Breast epithelium (tissue), 4 donors: ENCODE measurements at places on chromosomes 4 and X. TPM values are rescaled to one million over a fixed set of nuclear protein-coding genes. Genes with fewer than 3 reads are reported as not detected.

DNA sequence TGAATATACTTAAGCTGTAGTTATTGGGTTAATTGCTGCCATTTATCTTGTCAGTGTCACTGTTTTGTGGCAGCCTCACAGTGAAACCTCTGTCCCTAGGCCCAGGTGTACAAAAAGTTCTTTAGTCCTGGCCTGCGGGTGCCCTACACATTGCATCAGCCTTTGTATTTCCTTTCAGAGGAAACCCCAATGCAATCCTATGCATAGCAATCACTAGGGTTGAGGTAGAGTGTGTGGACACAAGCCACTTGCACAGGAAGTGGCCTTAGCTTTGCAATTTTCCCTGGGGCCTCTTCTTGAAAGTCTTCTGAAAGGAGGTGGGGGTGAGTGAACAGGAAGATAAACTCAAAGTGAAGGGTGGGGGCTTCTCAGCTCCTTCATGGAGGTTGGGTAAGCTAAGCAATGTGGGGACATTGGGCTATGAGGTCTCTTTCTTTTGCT is 27.8 kb downstream of the VSIG4 start:
- peaks cover 37% of the 10 kb centered on the region for H3K27me3 ChIP-seq
- H3K4me1 ChIP-seq, result no peaks in the 10 kb centered on the region
- DNase-seq, result no peak
- no peaks in the 10 kb centered on the region for H3K36me3 ChIP-seq
- no peak overlapping the region for H3K4me3 ChIP-seq
- H3K27ac ChIP-seq, result no peak overlapping the region

DNA sequence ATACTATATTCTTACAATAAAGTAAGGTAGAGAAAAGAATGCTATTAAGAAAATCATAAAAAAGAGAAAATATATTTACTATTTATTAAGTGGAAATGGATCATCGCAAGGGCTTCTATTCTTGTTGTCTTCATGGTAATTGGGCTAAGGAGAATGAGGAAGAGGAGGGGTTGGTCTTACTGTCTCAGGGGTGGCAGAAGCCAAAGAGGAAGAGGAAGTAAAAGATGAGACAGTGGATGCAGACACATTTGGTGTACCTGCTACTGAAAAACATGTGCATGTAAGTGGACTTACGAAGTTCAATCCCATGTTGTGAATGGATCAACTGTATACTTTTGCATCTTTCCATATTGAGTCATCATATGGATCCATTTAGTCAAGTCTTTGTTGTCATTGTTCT is 1502.1 kb upstream of the ADGRL3 start:
- no peaks in the 10 kb centered on the region for H3K27me3 ChIP-seq
- H3K36me3 ChIP-seq, result no peaks in the 10 kb centered on the region
- no peak overlapping the region for H3K4me3 ChIP-seq
- no peak for DNase-seq

DNA sequence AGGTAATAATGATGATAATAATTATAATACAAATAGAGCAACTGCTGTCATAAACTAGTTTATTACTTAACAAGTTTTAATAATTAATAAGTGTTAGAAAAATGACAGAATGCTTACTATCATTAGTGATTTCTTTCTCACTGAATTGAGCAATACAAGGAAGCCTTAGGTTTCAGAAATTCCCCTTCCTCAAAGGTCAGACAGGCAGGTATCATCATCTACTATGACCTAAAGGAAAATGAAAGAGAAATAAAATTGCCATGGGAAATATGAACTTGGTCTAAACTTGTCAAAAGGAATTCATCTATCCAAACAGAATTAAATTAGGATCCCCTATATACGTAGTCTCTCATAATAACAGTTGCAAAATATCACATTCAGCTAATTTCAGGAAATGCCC is 56.3 kb upstream of the SLC7A11 start:
- no peak overlapping the region for H3K4me3 ChIP-seq
- DNase-seq, result no peak
- H3K27ac ChIP-seq, result no peak overlapping the region
- no peaks in the 10 kb centered on the region for H3K36me3 ChIP-seq

GRCh38 chr4:52751487-52751911 is 274 bp upstream of the ERVMER34-1 start:
- peak overlapping the region; percentile 41 for H3K4me3 ChIP-seq
- H3K4me1 ChIP-seq, result no peaks in the 10 kb centered on the region
- H3K36me3 ChIP-seq, result no peaks in the 10 kb centered on the region
- H3K27me3 ChIP-seq, result no peaks in the 10 kb centered on the region

DNA sequence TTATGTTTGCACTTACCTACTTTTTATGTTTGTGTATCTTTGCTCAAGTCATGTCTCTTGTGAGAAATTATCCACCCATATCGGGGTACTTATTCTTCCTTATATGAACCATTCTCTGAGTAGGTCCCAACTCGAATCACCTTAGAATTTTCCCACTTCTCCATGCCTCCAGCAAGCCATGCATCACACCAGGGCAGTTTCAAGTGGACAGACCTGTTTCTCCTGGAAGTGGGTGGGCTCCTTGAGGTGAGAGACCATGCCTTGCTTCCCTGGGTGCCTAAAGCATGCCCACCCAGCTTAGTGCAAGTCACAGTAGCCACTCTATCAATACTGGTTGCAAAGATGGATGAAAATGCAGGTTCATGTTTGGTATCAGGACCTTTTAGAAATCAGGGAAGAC is 187.2 kb downstream of the KIT start:
- no peaks in the 10 kb centered on the region for H3K27me3 ChIP-seq
- H3K4me3 ChIP-seq, result no peak overlapping the region
- no peaks in the 10 kb centered on the region for H3K36me3 ChIP-seq
- H3K4me1 ChIP-seq, result no peaks in the 10 kb centered on the region
- no peak overlapping the region for H3K27ac ChIP-seq
- no peak for DNase-seq

DNA sequence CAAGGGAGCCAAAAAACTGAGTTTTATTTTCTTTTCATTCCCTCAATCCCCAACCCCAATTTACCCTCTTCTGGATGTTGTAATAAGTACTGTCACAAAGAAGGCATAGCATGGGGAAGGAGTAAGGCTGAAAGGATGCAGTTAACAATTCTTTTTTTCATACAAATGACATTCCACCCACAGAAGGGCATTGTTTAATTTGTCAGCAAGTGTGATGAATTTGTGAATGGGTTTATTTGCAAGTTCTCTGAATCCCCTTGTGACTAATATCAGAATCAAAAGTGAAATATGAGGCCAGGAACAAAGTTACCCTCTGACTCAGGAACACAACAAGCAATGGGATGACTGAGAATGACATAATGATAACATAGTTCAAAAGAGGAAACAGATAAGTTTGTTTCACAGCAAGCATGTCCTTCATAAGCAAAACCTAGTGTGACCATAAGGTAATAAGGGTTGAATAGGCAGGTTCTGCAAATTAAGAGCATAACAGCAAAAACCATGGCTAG is 2.1 kb downstream of the GEMIN8 start:
- no peak overlapping the region for H3K4me3 ChIP-seq
- no peaks in the 10 kb centered on the region for H3K27me3 ChIP-seq
- H3K27ac ChIP-seq, result peak overlapping the region; percentile 23
- no peaks in the 10 kb centered on the region for H3K36me3 ChIP-seq
- no peaks in the 10 kb centered on the region for H3K4me1 ChIP-seq
- DNase-seq, result no peak

DNA sequence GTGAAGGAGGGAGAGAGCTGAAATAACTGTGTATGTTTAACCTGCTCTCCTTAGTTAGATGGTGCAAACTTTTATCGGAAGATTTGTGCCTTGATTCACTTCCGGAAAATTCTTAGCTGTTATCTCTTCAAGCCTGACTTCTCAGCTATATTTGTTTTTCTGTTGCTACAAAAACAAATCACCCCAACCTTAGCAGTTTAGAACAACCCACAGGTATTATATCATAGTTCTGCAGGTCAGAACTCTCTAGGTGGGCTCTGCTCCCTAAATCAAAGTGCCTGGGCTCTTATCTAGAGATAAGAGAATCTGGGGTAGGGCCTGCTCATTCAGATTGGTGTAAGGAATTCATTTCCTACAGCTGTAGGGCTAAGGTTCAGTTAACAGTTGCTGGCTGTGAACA is 15.1 kb upstream of the CEP135 start:
- H3K27ac ChIP-seq, result no peak overlapping the region
- H3K4me1 ChIP-seq, result no peaks in the 10 kb centered on the region
- no peak for DNase-seq

GRCh38 chr4:2338754-2339457 is 77.0 kb upstream of the MXD4 start:
- H3K27me3 ChIP-seq, result no peaks in the 10 kb centered on the region
- H3K4me1 ChIP-seq, result no peaks in the 10 kb centered on the region
- H3K36me3 ChIP-seq, result no peaks in the 10 kb centered on the region

DNA sequence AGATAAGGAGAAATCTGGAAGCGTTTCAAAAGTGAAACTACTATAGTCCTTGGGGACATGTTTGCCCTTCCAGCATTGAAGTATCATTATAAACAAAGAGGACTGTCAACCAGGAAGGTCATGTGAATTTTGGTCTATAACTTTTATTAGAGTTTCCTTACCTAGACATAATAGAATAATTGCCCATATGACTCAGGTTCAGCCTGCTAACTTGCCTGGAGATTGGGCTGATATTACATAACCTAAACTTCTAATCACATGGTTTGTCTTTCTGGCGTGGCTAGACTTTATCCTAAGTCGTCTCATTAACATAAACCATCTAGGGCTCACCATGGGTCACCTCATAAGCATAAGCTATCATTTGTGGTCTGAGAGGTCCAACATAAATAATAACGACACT is 775.9 kb downstream of the CENPC start:
- H3K4me3 ChIP-seq, result no peak overlapping the region
- peaks cover 4% of the 10 kb centered on the region for H3K36me3 ChIP-seq
- H3K27me3 ChIP-seq, result no peaks in the 10 kb centered on the region

- no peaks in the 10 kb centered on the region for H3K27me3 ChIP-seq
- H3K27ac ChIP-seq, result no peak overlapping the region
- H3K4me3 ChIP-seq, result no peak overlapping the region
- no peak for DNase-seq
These were observed 45.6 kb downstream of the GLUD2 start for GRCh38 chrX:121093011-121093410.

GRCh38 chr4:142307857-142308256 is 538.2 kb downstream of the INPP4B start:
- H3K4me3 ChIP-seq, result no peak overlapping the region
- H3K4me1 ChIP-seq, result no peaks in the 10 kb centered on the region
- no peak for DNase-seq
- H3K27me3 ChIP-seq, result no peaks in the 10 kb centered on the region
- H3K27ac ChIP-seq, result no peak overlapping the region
- no peaks in the 10 kb centered on the region for H3K36me3 ChIP-seq

- no peaks in the 10 kb centered on the region for H3K36me3 ChIP-seq
- DNase-seq, result no peak
- no peaks in the 10 kb centered on the region for H3K27me3 ChIP-seq
- no peak overlapping the region for H3K27ac ChIP-seq
These were observed 987.2 kb downstream of the CCSER1 start for GRCh38 chr4:91114386-91114785.

GRCh38 chr4:185797018-185797417 is 15.0 kb downstream of the SORBS2 start:
- H3K27me3 ChIP-seq, result no peaks in the 10 kb centered on the region
- no peak for DNase-seq
- H3K36me3 ChIP-seq, result no peaks in the 10 kb centered on the region
- H3K4me3 ChIP-seq, result no peak overlapping the region

- DNase-seq, result no peak
- no peaks in the 10 kb centered on the region for H3K27me3 ChIP-seq
- H3K36me3 ChIP-seq, result peaks cover 5% of the 10 kb centered on the region
- no peak overlapping the region for H3K4me3 ChIP-seq
These were observed 13.7 kb downstream of the DDX60 start for GRCh38 chr4:168304744-168305459.

DNA sequence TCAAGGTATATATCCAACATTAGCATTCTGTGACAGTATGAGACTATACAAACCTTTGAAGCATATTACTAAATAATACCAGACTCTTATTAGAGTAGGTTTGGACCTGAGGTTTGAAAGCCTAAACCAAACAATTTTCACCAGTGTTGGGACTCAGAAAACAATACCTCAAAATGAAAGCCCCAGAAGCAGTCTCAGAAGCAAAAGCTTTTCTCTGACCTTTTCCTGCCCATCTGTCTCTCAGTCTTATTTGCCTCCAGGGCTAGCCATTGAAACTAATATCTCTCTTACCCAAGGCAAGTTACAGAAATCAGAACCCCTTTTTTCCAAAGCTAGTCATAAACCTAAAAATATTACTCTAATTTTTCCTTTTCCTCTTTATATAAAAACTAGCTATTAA is 163.3 kb downstream of the PTCHD1 start:
- no peak overlapping the region for H3K27ac ChIP-seq
- no peak overlapping the region for H3K4me3 ChIP-seq
- DNase-seq, result no peak
- no peaks in the 10 kb centered on the region for H3K36me3 ChIP-seq
- H3K4me1 ChIP-seq, result no peaks in the 10 kb centered on the region
- H3K27me3 ChIP-seq, result no peaks in the 10 kb centered on the region

- no peaks in the 10 kb centered on the region for H3K27me3 ChIP-seq
- DNase-seq, result no peak
- no peak overlapping the region for H3K27ac ChIP-seq
- H3K4me1 ChIP-seq, result no peaks in the 10 kb centered on the region
- no peaks in the 10 kb centered on the region for H3K36me3 ChIP-seq
These were observed 409.2 kb downstream of the NKX6-1 start for GRCh38 chr4:84089652-84090437.

DNA sequence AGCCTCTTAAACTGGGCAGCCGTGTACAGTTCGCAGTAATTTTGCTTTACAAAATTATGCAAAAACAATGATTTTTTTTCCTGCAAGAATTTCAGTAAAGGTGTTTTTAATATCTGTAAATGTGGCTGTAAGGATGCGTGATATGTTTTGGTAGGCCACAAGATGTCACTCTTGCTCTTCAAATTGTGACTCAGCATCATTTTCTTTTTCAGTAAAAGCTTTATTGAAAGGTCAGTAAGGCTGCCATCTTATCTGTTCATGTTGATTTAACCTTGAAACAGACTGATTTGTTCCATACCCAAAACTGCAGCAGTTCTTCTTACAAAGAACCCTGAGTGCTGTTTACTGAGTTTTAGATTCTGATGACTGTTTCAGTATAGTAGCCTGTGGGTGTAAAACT is 39.9 kb downstream of the TXLNG start:
- no peaks in the 10 kb centered on the region for H3K4me1 ChIP-seq
- no peak overlapping the region for H3K27ac ChIP-seq
- no peaks in the 10 kb centered on the region for H3K36me3 ChIP-seq
- no peaks in the 10 kb centered on the region for H3K27me3 ChIP-seq

DNA sequence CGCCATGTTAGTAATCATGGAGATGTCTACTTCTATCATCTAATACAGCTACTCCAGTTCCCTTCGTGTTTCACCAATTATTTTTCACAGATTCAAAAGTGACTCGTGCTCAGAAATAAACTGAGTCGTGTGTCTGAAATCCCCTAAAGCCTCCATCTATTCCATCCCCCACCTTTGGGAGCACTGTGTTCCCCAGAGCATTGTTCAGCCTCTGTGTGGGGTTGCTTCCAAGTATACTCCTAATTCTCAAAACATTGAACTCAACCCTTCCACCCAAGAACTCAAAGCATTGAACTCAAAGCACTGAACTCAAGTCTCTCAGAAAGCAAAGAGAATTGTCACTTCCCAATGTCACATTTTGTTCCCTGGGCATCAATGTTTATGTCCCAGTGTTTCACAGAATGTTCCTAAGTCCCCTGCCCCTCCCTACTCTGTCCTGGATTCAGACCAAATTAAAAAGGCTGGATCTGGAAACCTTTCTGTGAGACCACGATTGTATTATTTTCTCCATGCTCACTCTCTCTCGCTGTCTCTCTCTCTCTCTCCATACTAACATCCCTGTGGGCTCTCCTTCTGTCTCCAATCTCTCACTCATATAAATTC is 138.5 kb upstream of the QRFPR start:
- no peaks in the 10 kb centered on the region for H3K36me3 ChIP-seq
- H3K4me3 ChIP-seq, result no peak overlapping the region
- no peak for DNase-seq
- no peak overlapping the region for H3K27ac ChIP-seq

The CABS1 gene
- total RNA-seq, result not detected

The MID1 gene
- total RNA-seq, result 18.9 TPM

The ZIC3 gene
- not detected for total RNA-seq

The ARAP2 gene
- total RNA-seq, result 21.3 TPM
